Epithelial cell of proximal tubule (primary cell): ENCODE measurements at places on chromosomes 4 and X. TPM values are rescaled to one million over a fixed set of nuclear protein-coding genes. Genes with fewer than 3 reads are reported as not detected.

DNA sequence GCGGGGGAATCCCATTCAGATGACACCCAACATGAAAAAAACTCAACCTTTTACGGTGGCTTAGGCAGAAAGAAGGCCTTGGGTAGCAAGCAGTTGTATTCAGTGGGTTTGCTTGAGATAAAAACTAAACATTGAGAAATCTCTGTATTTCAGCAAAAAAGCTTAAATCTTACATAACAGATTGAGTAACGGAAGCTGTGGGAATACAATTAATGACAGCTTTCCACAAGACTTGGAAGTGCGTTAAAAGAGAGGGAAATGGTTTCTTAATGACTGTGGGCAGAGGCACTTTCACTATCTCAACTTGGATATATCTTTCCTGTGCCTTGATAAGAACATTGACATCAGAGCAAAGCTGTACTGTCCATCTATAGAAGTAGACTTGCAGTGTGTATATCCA lies 418.5 kb upstream of the HS3ST1 start:
- no peak for DNase-seq

Gene NPY2R
- total RNA-seq = not detected in 2 replicates

DNA sequence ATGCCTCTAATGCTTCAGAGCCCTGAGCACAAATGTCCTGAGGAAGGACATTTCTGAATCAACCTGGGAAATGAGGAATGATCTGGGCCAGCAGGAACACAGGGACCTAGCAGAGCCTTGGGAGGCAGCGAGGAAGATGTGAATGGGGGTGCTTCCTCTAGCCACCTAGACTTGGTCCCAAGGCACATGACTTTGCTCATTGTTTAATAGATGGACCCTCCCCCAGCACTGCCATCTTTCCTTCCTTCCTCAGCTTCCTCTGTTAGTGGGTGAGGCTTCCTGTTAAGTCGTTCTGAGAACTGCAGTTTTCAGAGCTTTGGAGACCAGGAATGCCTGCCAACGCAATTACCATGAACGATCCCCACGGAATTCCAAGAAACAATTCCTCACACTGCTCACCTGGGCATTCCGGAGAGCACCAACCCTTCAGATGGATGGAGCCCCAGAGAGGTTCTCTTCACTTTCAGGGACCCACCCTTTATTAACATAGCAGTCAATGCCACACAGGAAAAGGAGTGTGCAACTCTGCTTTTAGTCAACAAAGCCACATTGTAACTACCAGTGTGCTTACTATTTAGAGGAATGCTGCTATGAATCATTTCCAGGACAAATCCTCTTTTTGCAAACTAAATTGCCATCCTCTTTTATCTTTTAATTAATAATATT lies 48.5 kb upstream of the STIM2 start:
- DNase-seq = no peak

- no peak for DNase-seq
Observed at GRCh38 chr4:170049766-170050165, 23.6 kb upstream of the MFAP3L start.

Gene CSAG3
- not detected in 2 replicates for total RNA-seq
